ENCODE measurements at places on chromosomes 13 and 19.

DNA sequence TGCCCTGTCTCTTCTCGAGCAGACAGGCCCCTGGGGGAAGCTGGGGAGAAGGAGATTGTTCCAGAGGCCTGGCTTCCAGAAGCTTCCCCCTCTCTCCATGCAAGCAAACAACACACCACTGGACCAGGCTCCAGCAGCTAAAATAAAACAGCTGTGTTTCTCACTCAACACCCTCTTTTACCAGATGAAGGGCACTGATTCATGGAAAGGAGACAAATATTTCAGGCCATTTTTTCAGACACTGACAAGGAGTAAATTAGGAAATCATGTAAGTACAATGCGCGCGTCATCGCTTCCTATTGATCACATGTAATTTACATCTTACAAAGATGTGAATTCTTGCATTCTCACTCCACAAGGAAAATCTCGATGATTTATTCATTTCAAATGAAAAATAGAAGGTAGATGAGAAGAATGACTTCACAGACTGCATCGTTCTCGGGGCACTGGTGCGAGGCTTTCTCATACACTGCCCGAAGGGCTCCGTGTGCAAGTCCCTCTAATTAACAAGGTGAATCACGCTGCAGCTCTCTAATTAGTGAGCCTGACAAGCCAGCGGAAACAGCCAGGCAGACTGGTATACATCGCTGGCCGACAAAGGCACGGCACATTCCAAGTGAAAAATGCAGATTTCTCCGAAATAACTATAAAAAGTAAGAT is 153.6 kb downstream of the KCTD15 start:
- DNase-seq, result no peak

DNA sequence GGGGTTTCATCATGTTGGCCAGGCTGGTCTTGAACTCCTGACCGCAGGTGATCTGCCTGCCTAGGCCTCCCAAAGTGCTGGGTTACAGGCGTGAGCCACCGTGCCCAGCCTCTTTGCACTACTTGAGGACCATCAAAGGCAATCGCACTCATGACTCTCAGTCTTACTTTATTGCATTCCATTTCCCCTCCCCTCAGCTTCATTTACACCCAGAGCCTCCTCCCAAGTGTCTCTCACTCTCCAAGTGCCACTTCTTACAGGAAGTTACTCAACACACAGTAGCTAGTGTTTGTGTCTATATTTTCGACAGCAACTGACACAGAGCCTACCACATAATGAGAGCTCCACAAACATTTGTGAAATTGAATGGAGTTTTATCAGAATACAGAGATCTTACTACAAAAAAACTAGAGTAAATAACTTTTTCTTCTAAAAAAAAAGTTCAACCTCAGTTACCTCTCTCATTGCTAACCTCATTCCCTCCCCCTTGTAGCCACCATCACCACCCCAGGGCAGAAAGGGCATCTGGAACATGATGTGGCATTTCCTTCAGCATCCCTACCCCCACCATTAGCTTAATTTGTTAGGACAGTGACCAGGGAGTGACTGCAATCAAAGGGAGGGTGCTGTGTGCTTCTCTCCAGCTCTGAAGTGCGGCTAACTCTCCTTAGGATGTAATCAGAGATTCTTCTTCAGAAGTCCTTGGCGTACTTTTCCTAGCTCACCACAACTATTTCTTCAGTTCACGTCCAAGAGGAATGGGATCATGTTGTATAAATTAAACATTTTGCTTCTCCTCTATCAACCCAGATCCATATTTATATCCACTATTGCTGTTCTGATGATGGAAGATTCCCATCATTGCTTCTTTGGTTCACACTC is 17.0 kb upstream of the RUBCNL start:
- DNase-seq, result no peak

DNA sequence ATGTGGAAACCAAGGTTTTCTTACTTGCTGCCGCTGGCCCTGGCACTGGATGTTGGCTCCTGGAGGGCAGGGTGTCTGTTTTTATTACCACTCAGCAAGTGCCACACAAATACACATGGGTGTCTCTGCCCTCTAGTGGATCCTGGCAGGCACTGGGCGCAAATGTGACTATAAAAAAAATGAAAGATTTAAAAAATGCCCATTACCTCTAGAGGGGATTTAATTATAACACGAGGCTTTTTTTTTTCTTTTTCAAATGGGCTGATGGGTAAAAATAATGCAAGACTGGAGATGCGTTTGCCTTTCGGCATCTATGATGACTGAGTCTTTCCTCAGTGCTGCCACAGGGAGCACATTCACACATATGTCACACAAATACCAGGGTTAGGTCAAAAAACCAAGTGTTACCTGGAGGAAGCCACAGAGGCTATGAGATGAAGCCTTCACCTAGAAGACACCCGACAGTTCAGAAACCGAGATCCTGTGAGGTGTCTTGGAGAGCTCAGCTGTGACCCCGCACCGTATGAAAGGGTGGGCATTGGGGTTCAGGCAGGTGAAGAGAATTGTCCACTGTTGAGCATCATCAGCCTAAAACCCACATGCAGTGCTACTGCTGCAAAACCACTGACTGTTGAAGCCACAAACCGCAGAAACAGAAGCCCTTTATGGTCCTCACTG is 25.7 kb downstream of the CHAMP1 start:
- peak; percentile 47 for DNase-seq

DNA sequence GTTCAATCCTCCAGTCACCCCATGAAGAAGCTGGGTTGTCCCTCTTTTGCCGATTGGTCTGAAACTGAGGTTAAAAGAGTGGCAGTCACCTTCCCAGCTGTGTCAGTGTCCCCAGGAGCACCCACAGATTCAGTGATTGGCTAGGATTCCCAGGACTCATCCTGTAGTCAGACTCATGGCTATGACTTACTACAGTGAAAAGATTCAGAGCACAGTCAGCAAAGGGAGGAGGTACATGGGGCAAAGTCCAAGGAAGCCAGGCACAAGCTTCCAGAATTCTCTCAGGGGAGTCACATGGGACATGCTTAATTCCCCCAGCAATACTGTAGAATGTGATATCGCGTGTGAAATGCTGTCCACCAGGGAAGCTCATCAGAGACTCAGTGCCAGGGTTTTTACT is 14.2 kb downstream of the ZNF473 start:
- DNase-seq, result no peak

DNA sequence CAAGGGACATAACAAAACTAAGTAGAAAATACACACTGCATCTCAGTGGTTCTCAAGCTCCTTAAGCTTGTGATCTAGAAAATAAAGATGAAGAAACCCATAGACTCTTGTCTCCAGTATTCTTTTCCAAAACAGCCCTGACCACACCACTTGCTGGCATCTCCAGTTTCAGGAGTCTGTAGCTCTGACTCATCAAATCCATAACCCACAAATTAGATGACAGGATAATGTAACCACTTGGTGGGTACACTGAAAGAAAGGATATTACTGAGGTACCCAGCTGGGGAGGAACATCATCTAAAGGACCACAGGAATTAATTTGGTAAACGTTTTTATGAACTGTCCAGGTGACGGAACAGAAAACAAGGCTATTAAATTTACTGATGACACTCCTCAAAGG is 214.7 kb downstream of the VWA8 start:
- no peak for DNase-seq

DNA sequence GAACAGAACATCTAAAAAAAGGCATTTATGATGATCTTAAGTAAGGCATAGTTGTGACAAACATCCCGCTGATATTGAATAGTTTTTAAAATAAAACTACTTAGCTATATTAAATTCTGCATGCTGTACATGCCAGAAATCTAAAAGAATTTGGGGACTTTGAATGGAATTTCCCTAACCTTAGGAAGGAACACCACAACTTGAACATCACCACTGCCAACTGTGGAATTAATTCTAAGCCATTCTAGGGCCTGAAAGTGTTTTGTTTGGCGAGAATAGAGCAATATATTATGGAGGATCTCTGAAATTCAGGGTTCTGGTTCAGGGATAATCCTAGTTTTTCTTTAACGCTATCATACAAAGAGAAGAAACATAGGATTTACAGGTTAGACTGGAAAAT is 17.8 kb upstream of the LATS2 start:
- no peak for DNase-seq

GRCh38 chr13:106702505-106702904 is 134.6 kb upstream of the ARGLU1 start:
- DNase-seq, result no peak

DNA sequence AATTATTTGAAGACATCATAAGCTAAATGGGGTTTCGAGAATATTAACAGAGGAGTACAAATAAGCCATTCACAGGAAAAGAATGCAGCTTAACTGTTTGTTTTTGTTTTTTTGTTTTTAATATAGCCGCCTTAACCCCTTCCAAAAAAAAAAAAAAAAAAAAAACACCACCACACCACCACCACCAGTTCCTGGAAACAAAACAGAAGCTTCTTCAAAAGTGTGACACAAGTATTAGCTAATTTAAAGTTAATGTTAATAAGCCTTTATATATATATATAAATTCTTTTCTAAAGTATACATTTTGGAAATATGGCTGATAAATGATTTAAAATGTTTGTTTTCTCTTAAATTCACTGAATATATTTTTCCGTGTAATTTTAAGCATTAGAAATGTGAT is 1.4 kb downstream of the RAP2A start:
- DNase-seq, result no peak

DNA sequence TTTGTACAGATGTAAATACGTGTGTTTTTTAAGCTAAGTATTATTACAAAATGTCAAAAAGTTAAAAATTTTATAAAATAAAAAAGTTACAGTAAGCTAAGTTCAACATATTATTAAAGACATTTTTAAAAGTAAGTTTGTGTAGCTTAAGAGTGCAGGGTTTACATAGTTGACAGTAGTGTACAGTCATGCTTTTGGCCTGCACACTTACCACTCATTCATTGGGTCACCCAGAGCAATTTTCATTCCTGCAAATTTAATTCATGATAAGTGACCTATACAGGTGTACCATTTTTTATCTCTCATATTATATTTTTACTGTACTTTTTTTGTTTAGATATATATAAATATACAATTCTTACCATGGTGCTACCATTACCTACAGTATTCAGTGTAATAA is 769.9 kb upstream of the SLITRK6 start:
- DNase-seq, result no peak

- no peak for DNase-seq
These were observed 6.7 kb downstream of the RGS9BP start for GRCh38 chr19:32682317-32682716.

GRCh38 chr13:70107125-70107497 is 515 bp upstream of the ATXN8OS start:
- no peak for DNase-seq

GRCh38 chr13:28531845-28532387 is 37.0 kb upstream of the FLT1 start:
- no peak for DNase-seq

DNA sequence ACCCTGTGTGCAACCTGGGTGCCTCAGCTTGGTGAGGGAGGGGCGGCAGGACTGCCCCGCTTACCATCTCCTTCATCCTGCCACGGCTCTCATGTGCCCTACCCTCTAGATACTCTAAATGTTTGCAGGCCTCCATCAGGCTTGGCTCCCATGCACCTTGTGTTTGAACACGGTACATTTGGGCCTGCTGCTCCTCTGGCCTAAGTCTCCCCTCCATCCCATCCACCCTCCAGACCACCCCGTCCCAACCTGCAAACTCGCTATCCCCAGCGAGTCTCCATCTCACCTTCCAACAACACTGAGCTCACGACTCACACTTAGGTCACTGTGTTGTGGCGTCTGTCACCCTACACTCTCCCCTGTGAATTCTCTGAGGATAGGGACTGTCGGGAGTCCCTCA is 274.2 kb downstream of the TEX29 start:
- no peak for DNase-seq

GRCh38 chr13:71775966-71776365 is 91.0 kb downstream of the DACH1 start:
- no peak for DNase-seq

DNA sequence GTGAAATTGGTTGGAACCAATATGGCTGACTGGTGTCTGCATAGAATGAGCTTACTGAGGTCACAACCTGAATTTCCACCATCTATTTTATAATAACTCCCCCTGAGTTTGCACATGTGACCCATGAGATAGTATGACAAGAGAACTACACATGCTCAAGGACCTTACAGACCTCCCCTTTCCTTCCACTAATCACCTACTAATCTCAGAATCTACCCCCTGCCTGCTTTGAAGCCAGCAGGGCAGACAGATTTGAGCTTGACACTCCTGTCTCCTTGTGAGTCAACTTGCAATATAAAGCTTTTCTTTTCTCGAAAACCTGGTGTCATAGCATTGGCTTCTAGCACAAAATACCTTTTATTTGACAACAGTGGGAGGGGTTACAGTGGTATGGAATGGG is 248.4 kb downstream of the RFC3 start:
- no peak for DNase-seq

DNA sequence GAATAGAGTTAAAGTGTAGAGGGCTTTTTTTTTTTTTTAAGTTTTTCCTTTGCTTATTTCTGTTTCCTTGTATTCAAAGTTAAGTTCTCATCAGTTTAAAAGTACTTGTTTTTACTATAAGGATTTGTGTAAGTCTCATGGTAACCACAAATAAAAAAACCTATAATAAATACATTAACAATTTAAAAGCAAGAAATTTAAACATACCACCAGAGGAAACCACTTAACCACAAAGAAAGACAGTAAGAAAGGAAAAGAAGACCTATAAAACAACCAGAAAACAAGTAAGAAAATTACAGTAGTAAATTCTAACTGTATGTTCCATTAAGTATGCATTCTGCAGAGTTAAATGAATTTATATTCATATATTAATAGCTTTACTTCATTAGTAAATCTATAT is 999.1 kb upstream of the ATXN8OS start:
- no peak for DNase-seq

DNA sequence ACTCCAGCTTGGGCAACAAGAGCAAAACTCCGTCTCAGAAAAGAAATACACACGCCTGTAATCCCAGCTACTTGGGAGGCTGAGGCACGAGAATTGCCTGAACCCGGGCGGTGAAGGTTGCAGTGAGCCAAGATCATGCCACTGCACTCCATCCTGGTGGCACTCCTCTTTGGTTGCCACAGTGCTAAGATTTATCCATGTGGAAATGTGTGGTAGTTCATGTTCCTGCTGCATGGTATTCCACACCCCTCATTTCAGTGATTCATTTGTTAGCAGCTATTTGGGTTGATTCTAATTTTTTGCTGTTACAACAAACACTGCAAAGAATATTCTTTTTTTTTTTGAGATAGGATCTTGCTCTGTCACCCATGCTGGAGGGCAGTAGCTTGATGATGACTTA is 12.1 kb downstream of the IFNL3 start:
- no peak for DNase-seq

DNA sequence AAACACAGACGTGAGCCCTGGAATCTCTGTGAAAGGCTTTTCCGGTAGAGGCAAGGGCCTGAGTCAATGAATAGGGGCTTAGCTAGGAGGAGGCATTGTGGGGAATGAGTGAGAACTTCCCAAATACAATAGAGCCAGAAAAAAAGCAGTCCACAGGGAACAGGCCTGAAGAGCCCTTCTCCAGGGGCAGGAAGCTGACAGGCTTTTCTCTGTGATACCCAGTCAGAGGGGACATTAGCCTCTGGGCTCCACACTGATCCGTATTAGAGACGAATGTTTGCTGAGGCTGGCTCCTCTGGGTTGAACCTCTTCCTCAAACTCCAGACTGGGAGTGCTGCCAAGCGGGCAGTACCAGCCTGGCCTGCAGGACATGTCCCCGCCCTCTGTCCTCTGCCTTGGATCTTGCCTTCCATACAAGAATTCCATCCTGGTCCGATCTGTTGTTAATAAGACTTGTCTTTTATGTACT is 2.3 kb downstream of the DHRS12 start:
- no peak for DNase-seq

All from GM23338 (cell line).